ENCODE measurements at places on chromosomes 5 and 9.

- no peak overlapping the region for H3K4me3 ChIP-seq
- no peak for DNase-seq
- no peaks in the 10 kb centered on the region for H3K4me1 ChIP-seq
- H3K27me3 ChIP-seq, result no peaks in the 10 kb centered on the region
- no peak overlapping the region for H3K27ac ChIP-seq
- no peaks in the 10 kb centered on the region for H3K36me3 ChIP-seq
Measured at GRCh38 chr5:28164568-28164967, 1126.2 kb upstream of the CDH9 start.

GRCh38 chr9:72427801-72428200 is 62.8 kb upstream of the ZFAND5 start:
- no peak for DNase-seq
- H3K36me3 ChIP-seq, result no peaks in the 10 kb centered on the region
- no peaks in the 10 kb centered on the region for H3K4me1 ChIP-seq

- H3K27me3 ChIP-seq, result peaks cover 23% of the 10 kb centered on the region
- no peak overlapping the region for H3K4me3 ChIP-seq
- H3K36me3 ChIP-seq, result peaks cover 3% of the 10 kb centered on the region
- no peak overlapping the region for H3K27ac ChIP-seq
- DNase-seq, result no peak
Measured at GRCh38 chr5:139769477-139769876, 26.1 kb upstream of the PSD2 start.

GRCh38 chr5:65623482-65623881 is 651 bp downstream of the TRIM23 start:
- H3K27ac ChIP-seq, result peak overlapping the region; percentile 95
- H3K4me3 ChIP-seq, result peak overlapping the region; percentile 97
- H3K27me3 ChIP-seq, result no peaks in the 10 kb centered on the region
- peaks cover 23% of the 10 kb centered on the region for H3K4me1 ChIP-seq

- DNase-seq, result no peak
- H3K36me3 ChIP-seq, result no peaks in the 10 kb centered on the region
- no peak overlapping the region for H3K27ac ChIP-seq
- peaks cover 18% of the 10 kb centered on the region for H3K27me3 ChIP-seq
Measured at GRCh38 chr9:77512876-77513275, 135.2 kb downstream of the GNA14 start.

DNA sequence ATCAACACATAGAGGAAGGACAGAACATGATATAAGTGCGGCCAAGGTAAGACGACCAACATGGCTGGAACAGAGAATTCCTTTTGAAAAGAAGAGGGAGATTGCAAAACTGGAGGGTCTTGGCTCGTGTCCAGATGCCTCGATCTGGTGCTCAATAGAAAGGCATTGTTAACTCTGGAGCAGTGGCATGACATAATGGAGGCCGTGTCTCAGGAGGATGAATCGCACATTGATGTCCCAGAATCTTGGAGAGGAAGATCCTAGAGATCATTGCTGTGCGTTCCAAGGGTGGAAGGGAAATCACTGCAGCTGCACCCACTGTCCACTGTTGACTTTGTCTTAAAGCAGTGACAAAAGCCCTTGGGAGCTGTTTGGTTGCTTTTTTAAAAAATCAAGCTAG is 30.9 kb downstream of the GRAMD2B start:
- H3K27me3 ChIP-seq, result no peaks in the 10 kb centered on the region
- no peak for DNase-seq
- H3K4me1 ChIP-seq, result peaks cover 35% of the 10 kb centered on the region
- H3K4me3 ChIP-seq, result no peak overlapping the region
- peaks cover 16% of the 10 kb centered on the region for H3K36me3 ChIP-seq

GRCh38 chr5:138616508-138616907 is 41.3 kb upstream of the HSPA9 start:
- H3K36me3 ChIP-seq, result no peaks in the 10 kb centered on the region
- no peaks in the 10 kb centered on the region for H3K4me1 ChIP-seq
- no peak overlapping the region for H3K4me3 ChIP-seq
- peaks cover 66% of the 10 kb centered on the region for H3K27me3 ChIP-seq
- DNase-seq, result no peak

DNA sequence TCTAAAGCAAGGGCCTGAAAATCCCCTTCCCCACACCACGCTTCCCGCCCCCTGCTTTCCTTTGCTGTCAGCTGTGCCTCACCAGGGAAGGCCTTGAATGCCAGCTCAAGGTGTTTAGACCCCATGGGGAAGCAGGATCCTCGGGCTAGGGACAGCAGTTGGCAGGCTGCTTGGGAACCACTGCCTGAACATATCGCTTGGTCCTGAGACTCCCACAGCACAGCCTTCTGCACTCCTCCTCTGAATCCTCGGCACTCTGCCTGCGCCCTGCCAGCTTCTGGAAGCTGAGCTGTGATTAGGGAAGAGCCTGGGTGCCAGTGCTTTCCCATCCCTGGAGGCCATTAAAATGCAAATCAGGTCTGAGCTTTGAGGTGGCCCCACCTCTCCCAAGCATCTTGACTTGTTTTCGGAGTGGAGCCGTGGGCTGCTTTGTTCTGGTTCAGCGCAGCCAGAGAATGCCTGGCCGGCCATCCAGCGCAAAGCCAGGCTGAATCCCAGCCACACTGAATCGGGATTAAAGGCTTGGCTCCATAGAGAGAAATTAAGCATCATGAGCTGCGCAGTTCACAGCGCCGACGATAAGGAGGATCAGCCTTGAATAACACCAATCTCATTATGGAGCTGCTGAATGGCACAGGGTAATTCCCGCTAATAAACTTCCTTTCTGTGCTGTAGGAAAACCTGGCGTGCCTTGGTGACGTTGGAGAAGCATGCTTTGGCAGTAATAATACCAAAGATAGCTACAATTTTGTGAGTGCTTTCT is 40.0 kb downstream of the AMBP start:
- H3K27me3 ChIP-seq, result no peaks in the 10 kb centered on the region
- no peak for DNase-seq
- no peak overlapping the region for H3K27ac ChIP-seq
- no peaks in the 10 kb centered on the region for H3K4me1 ChIP-seq

GRCh38 chr9:133589454-133590227 is 19.5 kb downstream of the FAM163B start:
- H3K4me3 ChIP-seq, result no peak overlapping the region
- DNase-seq, result peak; percentile 12
- H3K27me3 ChIP-seq, result peaks cover 44% of the 10 kb centered on the region
- H3K4me1 ChIP-seq, result no peaks in the 10 kb centered on the region
- no peak overlapping the region for H3K27ac ChIP-seq
- no peaks in the 10 kb centered on the region for H3K36me3 ChIP-seq

DNA sequence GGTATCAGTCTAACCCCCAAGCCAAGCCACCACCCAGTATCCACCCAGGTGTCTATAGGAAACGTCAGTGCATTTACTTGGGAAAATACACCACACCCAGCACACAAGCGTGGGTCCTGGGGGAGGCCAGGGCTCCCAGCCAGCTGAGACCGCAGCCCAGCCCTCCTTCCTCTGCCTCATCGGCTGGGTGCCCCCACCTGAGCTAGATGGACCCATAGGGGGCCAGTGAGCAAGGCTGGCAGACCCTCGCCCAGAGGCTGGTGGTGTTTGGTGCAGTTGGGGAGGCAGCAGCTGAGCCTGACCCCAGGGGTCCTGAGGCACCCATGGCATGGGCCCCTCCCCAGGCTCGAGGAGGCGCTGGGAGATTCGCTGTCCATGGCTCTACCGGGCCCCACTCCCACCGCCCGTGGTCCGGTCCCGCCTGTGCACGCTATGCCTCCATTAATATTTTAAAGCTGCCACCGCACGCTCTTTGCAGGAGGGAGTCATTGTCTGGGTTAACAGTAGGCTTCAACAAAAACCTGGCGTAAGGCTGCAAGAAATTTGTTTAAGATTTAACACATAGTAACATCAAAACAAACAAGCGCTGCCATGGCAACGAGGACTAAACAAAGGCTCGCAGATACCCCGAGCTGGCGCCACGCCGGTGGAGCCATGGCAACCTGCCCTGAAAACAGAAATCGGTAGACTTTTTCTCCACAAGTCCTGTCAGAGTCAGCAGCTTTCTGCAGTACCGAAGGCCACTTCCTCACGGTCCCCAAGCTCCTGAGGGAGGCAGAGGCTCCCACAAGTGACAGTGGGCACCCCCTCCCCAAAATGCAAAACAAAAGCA is 20.6 kb downstream of the TPPP start:
- peaks cover 17% of the 10 kb centered on the region for H3K4me1 ChIP-seq
- no peaks in the 10 kb centered on the region for H3K27me3 ChIP-seq
- H3K36me3 ChIP-seq, result peaks cover 49% of the 10 kb centered on the region
- peak overlapping the region; percentile 95 for H3K27ac ChIP-seq
